Right atrium auricular region (tissue), 2 donors: ENCODE measurements at places on chromosomes 7 and 10. TPM values are rescaled to one million over a fixed set of nuclear protein-coding genes. Genes with fewer than 3 reads are reported as not detected.

CH25H gene
- 1.8 TPM for total RNA-seq

ANKMY2 gene
- 20.8 TPM for total RNA-seq

AGAP3 gene
- total RNA-seq: 29.8 TPM

GRCh38 chr10:121838149-121838548 is 89.7 kb downstream of the ATE1 start:
- DNase-seq: no peak

GRCh38 chr7:108376206-108376605 is 80.0 kb downstream of the NRCAM start:
- no peak for DNase-seq

DNA sequence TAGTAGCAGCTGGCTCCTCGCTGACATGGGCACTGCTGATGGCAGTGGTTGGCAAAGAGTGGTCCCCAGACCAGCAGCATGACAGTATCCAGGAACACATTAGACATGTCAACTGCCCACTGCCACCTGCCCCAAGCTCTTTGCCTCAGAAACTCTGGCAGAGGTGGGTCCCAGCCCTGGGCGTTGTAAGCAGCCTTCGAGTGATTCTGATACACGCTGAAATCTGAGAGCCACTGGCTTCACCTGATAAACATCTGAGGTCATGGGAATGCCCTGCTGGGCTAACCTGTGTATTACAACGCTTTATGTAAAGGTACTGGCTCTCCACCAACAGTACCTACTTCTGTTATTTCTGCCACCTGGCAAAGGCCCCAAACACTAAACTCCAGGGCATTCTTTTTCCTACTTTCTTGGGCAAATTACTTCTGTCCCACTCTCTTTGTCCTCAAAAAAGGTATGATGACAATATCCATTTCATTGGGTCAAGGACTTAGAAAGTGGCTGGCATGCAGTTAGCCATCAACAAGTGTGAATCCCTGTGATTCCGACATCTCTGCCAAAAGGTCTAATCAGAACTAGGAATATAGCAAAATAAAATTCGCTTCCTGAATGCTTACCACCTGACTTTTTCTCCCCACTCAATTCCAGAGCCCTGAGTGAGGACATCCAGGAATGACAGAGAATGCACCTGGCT is 9.2 kb downstream of the SGMS1 start:
- DNase-seq: no peak

GRCh38 chr7:26688388-26688787 is 176.0 kb downstream of the SKAP2 start:
- no peak for DNase-seq

GRCh38 chr7:129376076-129376777 is 58.0 kb upstream of the STRIP2 start:
- DNase-seq: no peak

DNA sequence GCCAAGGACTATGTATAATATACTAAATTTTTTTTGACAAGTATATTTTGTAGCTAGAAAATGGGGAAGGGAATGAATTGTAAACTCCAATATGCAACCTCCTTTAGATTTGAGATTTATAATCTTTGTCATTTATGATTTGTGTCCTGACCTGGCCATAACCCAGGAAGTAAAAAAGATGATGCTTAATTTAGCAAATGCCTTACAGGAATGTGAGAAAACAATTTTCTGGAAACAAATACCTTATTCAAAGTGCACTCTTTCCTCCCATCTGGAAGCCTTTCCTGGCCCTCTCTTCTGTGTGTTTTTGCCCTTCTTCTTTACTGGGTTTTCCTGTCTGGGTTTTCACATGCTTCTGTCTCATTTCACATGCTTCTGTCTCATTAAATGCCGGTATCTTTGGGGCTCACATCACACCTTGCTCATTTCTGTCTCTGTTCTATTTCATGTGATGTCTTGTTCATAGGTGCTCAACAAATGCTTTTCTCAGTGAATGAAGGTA is 149.2 kb downstream of the RAPGEF5 start:
- DNase-seq: no peak

DNA sequence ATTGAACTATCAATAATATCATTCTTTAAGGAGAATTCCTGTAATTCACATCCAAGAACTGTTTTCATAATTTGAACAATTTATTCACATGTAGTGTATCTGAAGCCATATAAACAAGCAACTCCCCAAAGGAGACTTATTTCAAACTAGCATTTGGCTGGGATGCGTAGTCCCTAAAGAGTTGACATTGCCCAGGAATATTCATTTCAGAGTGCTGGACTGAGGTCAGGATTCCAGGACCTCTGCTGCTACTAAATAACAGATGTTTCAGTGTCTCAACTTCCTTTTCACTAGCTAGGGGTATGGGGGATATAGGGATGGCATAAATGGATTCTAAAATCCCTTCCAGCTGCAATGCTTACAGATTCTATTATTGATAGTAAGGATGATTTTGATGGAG is 177.0 kb downstream of the TSPAN12 start:
- DNase-seq: no peak

- no peak for DNase-seq
Observed at GRCh38 chr7:48681006-48681405, 243.3 kb upstream of the CDC14C start.
